ENCODE measurements at places on chromosomes 2 and 18.

- DNase-seq: no peak
Measured at GRCh38 chr2:234954551-234954992, 2.8 kb downstream of the SH3BP4 start.

- DNase-seq: no peak
Measured at GRCh38 chr2:21104030-21104660, 19.6 kb upstream of the TDRD15 start.

- peak; percentile 72 for DNase-seq
Measured at GRCh38 chr2:201432621-201433393, 18.5 kb downstream of the TRAK2 start.

DNA sequence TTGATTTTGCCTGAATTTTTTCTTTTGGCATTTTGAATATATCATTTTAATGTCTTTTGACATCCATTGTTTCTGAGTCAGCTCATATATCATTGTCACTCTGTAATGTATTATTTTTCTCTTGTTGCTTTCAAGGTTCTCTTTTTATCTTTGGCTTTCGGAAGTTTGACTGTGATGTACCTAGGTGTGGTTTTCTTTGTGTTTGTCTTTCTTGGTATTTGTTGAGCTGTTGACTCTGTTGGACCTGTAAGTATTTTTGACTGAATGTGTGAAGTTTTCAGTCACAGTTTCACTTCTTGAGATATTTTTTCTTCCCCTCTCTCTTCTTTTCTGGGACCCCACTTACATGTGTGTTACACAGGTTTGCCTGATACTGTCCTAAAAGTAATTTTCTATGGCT, 24.9 kb upstream of the DRC1 start:
- DNase-seq: no peak

DNA sequence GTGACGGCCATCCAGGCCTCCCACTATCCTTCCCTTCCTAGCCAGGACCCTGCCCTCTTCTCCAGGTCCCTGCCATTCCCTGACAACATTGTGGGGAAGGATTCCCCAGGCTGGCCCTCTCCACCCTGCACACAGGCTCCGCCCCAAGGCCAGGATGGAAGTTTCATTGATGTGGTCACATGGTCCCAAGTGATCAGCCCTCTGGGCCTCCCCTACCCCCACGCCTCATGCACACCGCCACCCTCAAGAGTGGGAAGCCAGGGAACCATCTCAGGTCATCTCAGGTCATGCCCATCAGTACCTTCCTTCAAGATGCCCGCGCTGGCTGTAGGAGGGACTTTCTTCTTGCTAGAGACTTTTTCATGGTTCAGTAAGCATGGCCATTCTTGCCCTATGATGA, 514.8 kb upstream of the RAB6C start:
- no peak for DNase-seq

DNA sequence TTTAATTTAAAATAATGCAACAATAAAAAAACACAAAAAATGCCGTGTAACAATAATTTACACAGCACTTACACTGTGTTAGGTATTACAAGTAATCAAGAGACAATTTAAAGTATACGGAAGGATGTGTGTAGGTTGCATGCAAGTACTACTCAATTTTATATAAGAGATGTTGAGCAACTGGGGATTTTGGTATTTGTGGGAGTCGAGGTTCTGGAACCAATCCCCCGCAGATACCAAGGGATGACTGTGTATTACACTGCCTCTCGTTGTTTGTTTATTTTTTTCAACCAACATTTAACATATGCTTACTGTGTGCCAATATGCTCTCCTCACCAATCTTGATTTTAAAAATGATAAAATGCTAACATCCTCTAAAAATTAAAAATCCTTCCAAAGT, 24.8 kb downstream of the MAP3K2 start:
- no peak for DNase-seq

DNA sequence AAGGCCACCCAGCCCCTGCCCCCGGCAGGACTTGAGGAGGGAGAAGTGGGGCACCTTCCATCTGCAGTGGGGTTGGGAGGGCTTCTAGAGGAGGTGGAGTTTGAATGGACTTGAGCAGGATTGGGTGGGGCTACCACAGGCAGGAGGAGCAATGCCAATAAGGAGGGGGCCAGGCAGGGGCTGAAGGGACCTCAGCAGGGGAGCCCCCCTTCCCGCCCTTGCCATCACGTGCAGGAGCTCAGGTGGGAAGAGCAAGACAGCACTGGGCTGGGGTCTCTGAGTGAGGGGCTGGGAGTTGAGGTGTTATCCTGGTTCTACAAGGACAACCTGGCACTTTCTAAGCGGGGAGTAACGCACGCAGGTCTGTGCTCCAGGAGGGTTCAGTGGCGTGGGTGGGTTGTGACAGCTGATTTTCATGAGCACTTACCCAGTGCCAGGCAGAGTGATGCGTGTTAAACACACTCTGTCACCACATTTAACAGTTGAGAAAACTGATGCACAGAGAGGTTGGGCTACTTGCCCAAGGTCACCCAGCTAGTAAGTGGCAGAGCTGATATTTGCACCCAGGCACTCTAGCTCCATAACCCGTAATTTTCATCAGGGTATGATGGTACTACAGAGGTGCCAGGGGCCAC, 4.8 kb downstream of the CHRND start:
- DNase-seq: no peak

DNA sequence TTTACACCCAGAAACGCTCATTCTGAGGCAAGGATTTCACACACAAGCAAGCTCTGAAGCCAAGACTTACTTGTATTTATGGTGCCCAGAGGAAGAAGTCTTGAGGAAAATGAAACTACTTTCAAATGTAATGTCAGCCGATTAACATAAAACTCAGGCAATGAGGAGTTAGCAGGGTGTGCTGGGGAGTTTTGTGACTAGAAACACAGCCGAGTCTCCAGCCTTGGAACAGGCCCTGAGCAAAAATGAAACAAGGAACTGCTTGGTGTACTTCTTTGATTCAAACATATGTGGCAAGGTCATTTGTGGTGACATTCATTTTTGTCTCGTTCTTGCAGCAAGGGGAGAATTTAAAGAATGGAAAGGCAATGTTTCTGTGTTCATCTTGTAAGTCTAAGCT, 4.5 kb downstream of the DYTN start:
- no peak for DNase-seq

DNA sequence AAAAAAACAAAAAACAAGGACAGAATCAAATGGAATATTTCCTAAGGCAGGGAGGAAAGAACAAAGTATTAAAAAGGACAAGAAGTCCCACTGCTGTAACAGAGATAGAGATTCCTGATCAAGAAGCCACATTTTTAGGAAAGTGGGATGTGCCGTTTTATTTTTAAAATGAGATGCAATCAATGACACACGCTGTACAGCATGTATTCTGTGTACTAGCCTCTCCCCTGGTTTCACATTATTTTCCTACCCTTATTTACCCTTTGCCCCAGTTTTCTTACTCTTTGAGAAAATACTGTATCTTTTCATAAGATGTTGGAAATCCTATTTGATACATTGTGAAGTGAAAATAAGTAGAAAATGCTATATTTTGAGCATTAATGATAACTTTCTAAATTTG, 45.8 kb downstream of the E2F6 start:
- no peak for DNase-seq

- no peak for DNase-seq
Measured at GRCh38 chr2:100242891-100243619, 79.2 kb downstream of the LONRF2 start.

DNA sequence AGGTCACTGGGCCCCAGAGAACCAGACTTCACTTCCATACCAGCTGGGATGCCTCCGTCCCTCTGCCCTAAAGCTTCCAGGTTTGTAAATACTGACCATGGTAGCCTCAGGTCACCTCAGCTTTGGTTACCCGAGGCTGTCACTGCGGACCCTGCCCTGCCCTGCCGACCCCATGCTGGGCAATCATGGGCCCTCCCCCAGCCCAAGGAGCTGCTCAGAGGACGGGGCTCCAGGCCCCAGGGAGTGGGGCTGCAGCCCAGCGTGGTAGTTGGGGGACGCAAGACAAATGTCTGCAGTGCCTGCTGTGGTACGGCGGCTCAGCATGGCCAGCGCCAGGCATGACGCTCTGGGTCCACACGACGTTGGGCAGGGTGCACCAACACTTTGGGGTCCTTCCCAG, 25.3 kb downstream of the RAMP1 start:
- DNase-seq: no peak

GRCh38 chr2:18047213-18047611, 168.7 kb downstream of the KCNS3 start:
- DNase-seq: peak; percentile 51

DNA sequence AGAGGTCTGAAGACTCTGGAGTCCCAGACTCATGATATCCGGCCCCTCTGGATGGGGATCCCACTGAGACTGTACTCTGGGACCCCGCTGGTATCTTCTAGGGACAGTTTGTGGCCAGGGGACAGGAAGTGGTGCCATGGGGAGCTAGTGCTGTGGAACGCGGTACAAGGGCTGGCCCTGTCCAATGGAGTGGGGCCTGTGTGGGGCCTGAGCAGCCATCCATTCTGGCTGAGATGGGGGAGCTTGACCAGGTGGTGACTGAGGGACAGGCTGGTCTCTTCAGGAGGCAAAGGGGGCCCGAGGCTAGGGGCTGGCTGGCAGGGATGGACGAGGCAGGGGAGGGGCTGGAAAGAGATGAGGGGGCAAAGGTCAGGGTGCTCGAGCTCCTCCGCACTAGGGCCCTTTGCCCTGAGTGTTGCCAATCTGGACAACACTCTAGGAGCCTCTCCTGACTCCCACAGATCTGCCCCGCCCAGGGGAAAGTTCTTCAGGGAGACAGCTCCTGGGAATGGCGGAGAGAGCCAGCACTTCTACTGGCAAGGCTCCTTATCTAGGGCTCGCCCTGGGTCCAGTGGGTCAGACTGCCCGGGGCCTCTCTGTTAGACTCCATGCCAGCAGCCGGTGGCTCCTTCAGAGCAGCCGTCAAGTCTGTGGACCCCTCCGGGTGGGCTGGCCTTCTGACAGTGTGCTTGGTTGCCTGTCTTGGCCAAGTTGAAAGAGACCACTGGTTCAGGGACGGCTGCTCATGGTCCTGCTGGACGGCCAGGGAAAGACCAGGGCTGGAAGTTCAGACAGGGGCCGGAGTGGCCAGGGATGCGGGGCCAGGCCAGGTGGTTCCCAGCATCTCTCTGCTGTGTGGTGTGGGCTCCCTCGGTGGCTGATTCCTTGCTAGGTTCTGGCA, 12.3 kb downstream of the MALL start:
- no peak for DNase-seq

DNA sequence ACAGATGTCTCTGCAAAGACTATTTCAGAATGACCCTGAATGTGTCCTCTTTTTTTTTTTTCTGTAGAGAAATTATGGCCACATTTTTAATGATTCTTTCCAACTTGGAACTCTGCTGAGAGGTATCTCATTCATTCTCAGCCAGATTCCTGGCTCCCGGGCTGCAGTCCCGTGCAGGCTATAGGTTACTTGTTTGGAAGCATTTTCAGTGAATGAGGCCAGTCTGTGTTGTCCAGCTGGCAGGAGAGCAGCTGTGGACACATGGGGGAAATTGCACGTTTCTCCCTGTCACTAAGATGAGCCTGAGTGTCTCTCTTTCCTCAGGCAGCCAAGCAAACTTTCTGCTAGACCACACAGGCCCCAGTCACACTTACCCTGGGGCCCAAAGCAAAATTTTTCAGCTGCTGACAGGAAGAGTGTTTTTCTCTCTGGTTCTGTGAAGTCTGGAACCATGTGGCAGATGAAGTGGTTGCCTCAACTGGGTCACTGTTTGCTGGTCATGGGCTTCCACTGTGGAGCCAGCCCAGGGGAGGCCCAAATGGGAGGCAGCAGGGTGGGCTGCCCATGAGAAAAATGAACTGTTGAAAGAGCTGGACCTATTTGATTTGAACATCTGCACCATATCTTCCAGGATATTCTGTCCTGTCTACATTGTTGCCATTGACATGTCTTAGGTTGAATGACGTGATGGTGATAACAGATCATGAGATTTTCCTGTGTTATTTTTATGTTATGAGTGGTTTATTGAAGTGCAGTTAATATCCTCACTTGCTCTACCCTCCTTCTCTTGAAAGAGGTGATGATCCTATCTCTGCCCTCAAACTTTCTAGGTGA, 431.2 kb downstream of the LPIN1 start:
- peak; percentile 45 for DNase-seq

DNA sequence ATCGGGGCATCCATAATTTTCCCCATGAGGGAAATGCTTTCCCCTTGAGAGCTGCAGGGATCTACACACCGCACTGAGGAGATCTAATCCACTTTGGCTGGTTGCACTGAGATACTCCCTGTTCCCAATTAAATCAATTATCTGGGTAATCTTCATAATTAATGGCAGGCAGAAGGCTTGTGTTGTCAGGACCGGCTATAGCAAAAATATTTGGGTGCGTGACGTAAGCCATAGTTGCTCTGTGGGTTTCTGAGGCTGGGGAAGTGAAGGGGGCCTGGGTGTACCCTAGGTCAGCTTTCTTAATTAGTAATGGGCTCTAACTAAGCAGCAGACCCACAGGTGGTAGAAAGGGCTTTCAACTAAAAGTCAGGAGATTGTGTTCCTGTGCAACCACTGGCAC, 62.8 kb upstream of the UPP2 start:
- no peak for DNase-seq

- DNase-seq: no peak
Measured at GRCh38 chr2:107072150-107072940, 186.4 kb upstream of the ST6GAL2 start.

- DNase-seq: no peak
Measured at GRCh38 chr18:5456577-5457461, 87.0 kb downstream of the EPB41L3 start.

DNA sequence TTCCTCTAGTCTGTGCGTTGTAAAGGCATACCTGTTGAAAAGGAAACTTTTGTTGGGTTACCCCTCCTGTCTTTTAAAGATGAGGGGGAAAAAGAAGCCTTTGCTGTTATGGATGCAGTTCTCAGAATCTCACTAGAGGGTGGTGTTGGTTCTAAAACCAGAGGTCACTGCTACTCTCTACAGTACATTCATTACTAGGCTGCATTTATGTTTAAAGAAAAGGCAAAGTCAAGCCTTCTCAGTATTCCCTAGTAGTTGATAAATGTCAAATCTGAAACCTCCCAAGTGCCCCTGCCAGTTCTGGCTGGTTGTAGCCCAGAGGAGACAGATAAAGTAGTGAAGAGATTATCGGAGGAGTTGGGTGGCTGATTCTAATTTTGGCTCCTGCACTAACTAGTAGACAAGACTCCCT, 1.4 kb upstream of the PLCL1 start:
- peak; percentile 48 for DNase-seq

DNA sequence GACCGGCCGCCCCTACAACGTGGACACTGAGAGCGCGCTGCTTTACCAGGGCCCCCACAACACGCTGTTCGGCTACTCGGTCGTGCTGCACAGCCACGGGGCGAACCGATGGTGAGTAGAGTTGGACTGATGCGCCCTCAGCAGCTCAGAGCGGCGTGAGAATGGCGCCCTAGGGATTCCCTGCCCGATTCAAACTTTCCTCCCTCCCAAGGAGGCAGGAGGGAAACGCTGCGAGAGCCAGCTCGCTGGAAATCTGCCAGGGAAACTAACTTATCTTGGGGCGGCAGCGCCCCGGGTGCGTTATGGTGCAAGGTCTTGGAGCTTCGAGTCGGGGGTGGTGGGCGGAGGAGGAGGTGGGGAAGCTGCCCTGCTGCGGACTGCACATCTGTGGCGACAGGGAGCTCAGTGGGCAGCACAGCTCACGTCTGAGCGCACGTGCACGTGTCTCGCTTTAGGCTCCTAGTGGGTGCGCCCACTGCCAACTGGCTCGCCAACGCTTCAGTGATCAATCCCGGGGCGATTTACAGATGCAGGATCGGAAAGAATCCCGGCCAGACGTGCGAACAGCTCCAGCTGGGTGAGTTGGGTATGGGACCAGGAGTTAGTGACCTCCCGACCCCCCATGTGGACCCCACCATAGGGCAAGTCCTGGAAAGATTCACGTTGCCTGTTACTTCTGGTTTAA, 697 bp downstream of the ITGA4 start:
- peak; percentile 53 for DNase-seq
